Endothelial cell (in vitro differentiated cells): ENCODE measurements at places on chromosomes 2 and 18.
A peak's percentile ranks its signal among the peaks of the same experiment; 100 is the strongest.

DNA sequence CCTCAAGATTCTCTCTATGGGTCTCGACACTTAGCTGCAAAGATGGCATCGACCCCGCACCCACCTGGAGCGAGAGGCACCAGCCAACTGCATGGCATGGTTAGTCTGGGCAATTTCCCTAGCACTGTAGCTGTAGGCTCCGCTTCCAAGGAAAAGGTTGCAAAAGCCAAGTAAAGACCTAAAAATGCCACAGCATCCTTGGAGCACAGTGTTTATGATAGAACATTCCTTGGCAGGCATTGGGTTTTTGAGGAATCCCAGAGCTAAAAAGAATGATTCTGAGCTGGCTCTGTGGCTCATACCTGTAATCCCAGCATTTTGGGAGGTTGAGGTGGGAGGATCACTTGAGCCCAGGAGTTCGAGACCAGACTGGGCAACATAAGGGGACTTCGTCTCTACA is 22.9 kb downstream of the QPCT start:
- DNase-seq, result no peak

DNA sequence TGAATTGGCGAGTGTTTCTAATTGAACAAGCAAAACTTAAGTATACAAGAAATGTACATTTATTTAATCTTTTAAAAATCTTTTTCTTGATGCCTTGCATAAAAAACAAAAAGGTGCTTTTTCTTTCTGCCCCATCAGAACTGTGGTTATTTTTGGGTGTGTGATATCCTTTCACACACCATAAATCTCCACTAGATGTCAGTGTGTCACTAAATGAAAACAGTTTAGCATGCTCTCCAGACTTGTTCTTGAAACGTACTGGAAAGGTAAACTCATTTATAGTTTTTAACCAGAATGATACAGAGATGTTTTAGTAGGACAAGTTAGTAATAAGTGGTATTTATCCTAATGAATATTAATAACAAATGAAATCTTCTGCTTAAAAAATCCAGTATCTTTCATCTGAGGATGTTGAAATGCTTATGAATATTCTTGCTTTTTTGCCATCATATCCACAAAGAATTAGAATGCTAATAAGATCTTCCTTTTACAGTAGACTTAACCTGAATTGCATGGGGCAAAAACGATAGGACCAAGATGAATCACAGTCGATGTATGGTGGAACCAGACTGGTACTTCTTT is 96.8 kb downstream of the UBE2E3 start:
- DNase-seq, result no peak

DNA sequence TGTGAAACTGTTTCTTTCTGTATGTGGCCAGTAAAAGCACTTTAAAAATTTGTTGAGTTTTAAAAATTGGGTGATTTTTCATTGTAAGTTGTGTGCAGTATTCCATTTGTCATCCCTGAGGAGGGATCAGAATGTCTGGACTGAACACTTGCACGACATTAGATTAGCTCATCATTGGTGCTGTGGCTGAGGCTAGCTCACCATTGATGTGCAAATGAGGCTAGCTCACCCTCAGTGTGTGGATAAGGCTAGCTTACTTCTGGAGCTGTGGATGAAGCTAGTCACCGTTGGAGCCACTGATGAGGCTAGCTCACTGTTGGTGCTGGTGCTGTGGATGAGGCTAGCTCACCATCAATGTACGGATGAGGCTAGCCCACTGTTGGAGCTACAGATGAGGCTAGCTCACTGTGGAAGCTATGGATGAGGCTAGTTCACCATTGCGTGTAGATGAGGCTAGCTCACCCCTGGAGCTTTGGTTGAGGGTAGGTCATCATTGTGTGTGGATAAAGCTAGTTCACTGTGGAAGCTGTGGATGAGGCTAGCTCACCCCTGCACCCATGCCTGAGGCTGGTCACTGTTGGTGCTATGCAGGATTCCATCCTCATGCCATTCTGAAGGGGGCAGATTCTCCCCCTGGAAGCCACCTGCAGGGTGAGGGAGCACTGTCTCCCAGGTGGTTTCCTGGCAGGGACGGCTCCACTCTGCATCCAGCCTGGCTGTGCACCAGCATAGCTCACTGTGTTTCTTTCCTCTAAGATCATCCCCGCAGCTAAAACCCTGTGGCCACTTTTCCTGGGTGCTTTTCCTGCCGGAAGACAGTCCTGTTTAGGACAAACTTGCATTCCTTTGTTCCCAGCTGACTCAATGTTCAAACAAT is 101.1 kb downstream of the TWIST2 start:
- peak; percentile 0 for DNase-seq

DNA sequence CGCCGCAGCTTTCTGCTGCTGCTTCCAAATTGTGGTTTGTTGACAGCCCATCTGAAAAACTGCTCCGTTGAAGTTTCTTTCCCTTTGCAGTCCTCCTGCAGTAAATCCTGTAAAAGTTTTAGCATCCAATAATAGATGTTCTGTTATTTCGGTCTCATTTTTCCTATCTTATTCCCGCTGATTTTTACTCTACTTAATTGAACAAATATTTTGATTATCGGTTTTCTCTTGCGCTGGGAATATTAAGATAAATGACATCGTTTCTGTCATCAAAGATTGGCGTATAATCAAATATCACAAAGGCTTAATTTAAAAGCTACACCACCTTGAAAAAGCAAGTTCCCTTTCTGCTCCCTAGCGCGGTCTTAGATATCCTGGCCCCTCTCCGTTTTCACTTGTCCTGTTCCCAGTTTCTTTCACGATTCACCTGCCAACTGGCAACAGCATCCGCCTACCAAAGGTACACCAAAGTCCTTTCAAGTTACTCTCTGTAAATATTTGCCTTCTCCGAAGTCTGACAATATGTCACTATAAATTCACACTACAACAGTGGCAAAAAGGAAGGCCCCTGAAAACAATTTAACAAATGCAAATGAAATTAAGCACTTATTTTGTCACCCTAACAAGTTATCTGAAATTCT is 1.0 kb upstream of the STRN start:
- DNase-seq, result no peak

GRCh38 chr2:111975053-111975552 is 76.7 kb downstream of the MERTK start:
- no peak for DNase-seq

- DNase-seq, result no peak
Measured at GRCh38 chr2:206937555-206937954, 1.8 kb upstream of the CPO start.

GRCh38 chr2:11932048-11932512 is 185.6 kb downstream of the LPIN1 start:
- no peak for DNase-seq

- DNase-seq, result no peak
Measured at GRCh38 chr2:179139506-179139905, 89.6 kb upstream of the CCDC141 start.

GRCh38 chr2:222609381-222609780 is 46.5 kb downstream of the FARSB start:
- no peak for DNase-seq

- no peak for DNase-seq
Measured at GRCh38 chr2:112251271-112251670, 3.6 kb downstream of the ZC3H8 start.

GRCh38 chr2:227117852-227118251 is 46.2 kb downstream of the COL4A4 start:
- DNase-seq, result no peak

DNA sequence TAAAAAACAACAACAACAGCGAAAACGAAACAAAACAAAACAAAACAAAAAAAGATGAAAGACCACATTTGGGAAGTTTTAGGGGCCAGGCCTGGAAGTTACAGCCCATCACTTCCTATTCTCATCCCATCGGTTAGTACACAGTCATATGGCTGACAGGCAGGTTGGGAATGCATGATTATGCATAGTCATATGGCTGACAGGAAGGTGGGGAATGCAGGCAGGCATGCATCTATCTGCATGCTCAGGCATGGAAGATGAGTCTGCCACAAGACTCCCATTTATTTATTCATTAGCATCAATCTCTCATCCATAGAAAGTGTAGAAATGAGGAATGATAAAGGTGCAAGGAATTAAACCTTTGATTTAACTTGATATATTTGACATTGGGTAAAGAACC is 325.3 kb upstream of the MEX3C start:
- no peak for DNase-seq

- no peak for DNase-seq
Measured at GRCh38 chr2:22497789-22498188, 887.2 kb upstream of the KLHL29 start.

- DNase-seq, result no peak
Measured at GRCh38 chr2:239533569-239534316, 132.9 kb upstream of the HDAC4 start.

- no peak for DNase-seq
Measured at GRCh38 chr18:75052475-75052874, 156.5 kb downstream of the PTGR3 start.

DNA sequence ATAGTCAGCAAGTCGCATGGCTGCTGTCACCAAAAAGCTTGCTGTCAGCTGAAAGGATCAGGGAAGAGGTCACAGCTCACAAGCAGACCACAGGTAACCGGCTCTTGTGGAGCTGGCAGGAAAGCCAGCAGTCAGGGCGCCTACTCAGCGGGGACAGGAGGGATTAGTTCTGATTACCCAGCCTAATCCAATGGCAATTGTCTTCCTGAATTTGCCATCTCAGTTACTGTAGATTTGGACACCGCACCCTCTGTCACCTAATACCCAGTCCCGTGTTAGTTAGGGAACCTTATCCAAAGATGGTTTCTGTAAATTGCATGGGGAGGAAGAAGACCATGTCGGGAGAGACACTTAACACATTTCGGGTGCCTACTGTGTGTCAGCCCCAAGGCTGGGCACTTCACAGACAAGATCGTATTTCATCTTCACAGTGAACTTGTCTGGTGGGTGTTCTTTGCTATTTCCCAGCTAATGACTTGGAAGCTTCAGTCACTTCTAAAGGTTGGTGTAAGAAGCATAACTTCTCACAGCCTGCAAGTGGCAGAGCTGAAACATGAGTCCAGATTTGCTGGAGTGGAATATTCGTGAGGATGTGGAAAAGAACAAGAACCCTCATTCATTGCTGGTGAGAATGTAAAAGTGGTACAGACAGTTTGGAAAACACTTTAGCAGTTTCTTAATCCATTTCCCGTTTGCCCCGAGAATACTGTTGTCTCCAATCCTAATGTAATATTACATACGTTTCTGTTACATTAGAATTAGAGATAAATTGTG is 9.9 kb downstream of the ALPK2 start:
- no peak for DNase-seq

DNA sequence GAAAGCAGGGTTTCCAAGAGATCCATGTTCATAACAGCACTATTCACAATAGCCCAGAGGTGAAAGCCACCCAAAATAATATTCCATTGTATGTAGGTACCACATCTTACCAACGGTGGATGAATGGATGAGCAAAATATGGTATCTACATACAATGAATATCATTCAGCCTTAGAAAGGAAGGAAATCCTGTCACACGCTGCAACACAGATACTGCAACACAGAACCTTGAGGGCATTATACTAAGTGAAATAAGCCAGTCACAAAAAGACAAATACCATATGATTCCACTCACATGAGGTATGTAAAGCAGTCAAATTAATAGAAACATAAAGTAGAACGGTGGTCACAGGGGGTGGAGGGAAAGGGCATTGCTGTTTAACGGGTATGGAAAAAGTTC is 155.7 kb downstream of the DTNB start:
- no peak for DNase-seq

DNA sequence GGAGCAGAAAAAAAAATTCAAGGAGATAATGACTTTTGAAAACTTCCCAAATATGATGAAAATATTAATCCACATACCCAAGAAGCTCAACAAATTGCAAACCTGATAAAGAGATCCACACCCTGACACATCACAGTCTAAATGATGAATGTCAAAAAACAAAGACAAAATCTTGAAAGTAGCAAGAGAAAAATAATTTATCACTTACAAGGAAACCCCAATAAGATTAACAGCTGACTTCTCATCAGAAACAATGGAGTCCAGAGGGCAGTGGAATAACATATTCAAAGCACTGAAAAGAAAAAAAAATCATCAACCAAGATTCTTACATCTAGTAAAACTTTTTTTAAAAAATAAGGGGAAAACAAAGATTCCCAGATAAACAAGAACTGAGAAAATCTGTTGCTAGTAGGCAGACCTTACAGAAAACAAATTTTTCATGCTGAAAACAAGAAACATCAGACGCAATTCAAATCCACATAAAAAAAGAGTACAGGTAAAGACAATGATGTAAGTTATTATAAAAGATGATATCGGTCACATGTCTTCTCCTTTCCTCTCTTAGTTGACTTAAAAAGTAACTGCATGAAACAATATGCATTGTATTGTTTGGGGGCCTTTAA is 21.3 kb downstream of the SLC66A2 start:
- DNase-seq, result no peak

GRCh38 chr2:241096979-241097378 is 5.1 kb downstream of the MTERF4 start:
- DNase-seq, result no peak

- DNase-seq, result no peak
Measured at GRCh38 chr2:105042189-105042588, 4.3 kb downstream of the MRPS9 start.

- no peak for DNase-seq
Measured at GRCh38 chr2:50438259-50438658, 593.7 kb downstream of the NRXN1 start.

GRCh38 chr2:144607891-144608521 is 88.1 kb upstream of the ZEB2 start:
- no peak for DNase-seq

GRCh38 chr2:240922245-240922981 is 16.3 kb downstream of the CROCC2 start:
- DNase-seq, result no peak

DNA sequence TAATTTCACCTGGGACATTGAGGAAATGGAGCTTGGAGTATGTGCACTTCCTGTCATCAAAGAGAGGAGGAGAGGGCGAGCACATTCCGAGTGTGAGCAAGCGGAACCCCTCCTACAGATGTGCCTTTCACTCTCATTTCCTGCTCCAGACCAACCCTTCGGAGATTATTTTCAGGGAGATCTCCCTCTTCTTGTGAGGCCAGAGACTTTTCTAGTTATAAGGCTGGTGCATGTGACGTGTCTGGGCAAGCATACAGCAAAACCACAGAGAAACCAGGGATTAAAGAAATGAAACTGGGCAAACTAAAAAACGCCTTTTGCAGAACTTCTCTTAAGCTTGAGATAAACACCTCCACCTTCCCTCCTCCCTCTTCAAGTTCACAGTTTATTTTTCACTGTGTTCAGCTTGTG is 409.2 kb upstream of the TCF4 start:
- no peak for DNase-seq

- DNase-seq, result peak; percentile 83
Measured at GRCh38 chr2:231463698-231464575, at the start of gene NCL. Gene NCL (minus strand): TSS chr2:231464484. CDS start chr2:231464353, 131 bp downstream.

DNA sequence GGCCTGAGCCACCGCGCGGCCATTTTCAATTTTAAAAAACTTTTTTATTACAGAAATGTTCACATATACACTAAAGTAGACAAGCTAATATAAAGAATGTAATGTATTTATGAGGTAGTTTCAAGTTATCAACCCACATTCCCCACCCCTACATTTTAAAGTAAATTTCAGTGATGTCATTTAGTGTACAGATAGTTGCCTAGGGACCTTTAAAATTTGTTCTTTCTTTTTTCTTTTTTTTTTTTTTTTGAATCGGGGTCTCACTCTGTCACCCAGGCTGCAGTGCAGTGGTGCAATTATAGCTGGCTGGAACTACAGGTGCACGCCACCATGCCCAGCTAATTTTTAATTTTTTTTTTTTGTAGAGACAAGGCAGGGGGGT is 2.6 kb upstream of the LIMS1 start:
- no peak for DNase-seq
